Stimulated activated naive CD8-positive, alpha-beta T cell treated with anti-CD3 and anti-CD28 coated beads, Interleukin-15, amount 100 ng/mL, for 72 hours (primary cell): ENCODE measurements at places on chromosomes 3 and 15.

DNA sequence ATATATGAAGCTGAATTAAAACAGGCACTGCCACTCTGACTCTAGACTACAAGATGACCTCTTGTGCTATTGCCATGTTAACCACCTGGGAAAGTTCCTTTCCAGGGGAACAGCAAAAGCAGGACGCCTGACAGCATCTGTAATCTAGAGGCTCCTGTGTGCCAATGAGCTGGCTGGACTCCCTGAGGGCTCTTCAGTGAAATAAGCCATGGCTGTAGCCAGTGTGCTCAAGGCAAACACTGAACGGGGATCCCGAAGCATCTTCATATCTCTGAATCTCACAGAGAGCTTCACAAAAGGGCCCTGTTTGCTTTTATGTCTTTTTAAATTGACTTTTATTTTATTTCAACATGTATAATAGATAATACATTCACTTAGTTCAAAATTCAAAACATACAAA is 57.2 kb downstream of the BFSP2 start:
- DNase-seq = no peak

GRCh38 chr3:85455561-85456200 is 496.9 kb downstream of the CADM2 start:
- no peak for DNase-seq

DNA sequence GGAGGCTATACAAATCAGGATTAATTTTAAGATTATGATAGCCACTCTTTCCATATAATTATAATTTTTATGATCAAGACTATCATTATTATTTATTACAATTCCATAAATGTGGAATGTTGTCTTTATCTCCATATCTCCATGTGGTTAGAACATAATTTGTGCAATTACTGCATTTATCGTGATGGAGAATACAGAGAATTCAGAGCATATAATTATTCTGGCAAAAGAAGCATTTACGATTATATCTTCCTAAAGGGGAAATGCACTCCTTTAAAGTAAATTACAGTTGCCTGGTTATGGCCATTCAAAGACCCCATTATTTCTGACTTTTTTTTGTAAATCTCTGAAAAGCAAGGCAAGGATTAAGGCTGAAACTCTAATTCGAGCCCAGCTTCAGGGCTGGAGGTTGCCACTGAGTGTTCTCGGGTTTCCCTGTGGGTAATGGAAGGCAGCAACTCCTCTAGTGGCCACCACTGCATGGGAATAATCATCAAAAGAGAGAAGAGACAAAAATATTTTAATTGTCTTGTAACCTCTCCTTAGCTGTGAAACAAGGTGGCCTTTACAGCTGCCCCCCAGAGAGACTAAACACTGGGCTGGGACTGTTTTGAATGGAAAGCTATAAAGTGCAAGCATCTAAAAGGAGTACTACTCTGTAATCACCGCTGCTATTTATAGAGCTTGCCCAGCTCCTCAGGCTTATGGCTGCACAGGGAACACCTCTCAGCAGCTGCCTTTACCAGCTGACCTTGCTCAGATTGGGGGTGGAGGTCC is 59.8 kb upstream of the PRTG start:
- DNase-seq = no peak

- no peak for DNase-seq
Observed at GRCh38 chr3:113117511-113118234, 93.7 kb upstream of the BOC start.

DNA sequence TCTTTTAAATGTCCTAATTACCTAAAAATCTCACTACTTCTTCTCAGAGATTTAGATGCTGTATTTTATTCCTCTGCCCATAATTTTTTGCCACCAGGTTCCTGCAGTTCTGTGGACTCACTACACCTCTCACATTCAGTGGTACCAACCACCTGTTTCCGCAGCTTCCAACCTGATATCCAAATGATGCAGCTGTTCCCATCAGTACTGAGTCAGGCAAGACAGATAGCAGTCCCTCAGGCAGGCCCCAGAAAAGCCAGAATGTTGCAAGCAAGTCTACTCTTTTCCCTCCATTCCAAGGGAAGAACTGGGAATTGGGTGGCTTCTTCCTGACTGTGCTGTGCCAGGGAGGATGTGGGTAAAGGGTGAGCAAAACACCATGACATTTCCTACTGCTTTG is 39.0 kb downstream of the MNS1 start:
- no peak for DNase-seq

- DNase-seq = no peak
Observed at GRCh38 chr3:117820658-117821299, 1111.2 kb downstream of the TUSC7 start.

- no peak for DNase-seq
Observed at GRCh38 chr15:39431376-39431775, 149.5 kb upstream of the THBS1 start.

DNA sequence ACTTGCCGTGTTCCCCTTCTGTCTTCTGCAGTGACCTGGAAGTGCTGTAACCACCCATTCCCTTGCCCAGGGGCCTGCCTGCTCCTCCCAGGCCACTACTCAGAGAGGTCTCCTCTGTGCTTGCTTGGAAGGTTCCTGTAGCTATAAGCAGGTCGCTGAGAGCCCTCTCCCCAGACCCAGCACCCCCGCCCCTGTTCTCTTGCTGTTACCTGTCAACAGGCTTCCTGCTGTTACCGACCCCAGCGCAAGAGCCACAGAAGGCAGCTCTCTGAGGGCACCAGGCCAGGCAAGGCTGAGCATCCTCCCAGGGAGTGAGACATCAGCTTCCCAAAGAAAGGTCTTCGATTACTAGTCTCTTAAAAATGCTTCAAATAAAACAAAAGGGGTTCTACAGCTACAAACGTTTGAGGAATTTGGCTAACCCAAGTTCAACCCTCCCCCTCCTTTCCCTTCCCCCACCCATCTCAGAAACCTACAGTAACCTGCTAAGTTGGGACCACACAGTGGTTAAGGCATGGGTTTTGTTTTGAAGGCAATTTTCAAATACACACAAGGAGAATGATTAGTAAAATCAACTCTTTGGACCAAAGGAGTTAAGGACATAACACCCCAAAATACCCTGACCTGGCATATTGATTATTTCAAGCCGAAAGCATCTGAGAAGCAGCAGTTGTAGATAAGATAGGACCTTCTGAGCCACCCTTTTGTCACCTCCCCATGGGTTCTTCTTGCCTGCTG is 74.9 kb upstream of the MFGE8 start:
- no peak for DNase-seq

DNA sequence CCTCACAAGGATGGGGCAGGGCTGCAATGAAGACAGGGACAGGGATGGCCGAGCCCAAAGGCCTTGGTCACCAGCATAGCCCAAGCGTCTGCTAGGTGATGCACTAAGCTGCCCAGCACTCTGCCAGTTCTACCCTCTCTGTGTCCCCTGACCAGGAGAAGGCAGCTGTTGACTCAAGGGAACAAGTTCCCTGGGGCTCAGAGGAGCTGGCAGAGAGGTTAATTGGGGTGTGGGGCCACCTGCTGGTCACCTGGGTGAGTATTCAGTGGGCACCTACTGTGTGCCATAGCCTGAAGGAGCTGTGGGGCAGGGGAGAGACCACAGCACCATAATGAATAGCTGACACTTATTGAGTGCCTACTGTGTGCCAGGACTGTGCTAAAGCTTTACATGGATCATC is 22.0 kb upstream of the DOCK3 start:
- DNase-seq = peak; percentile 42

GRCh38 chr15:65337436-65338070 is 33.1 kb downstream of the RNU5B-1 start:
- DNase-seq = no peak

DNA sequence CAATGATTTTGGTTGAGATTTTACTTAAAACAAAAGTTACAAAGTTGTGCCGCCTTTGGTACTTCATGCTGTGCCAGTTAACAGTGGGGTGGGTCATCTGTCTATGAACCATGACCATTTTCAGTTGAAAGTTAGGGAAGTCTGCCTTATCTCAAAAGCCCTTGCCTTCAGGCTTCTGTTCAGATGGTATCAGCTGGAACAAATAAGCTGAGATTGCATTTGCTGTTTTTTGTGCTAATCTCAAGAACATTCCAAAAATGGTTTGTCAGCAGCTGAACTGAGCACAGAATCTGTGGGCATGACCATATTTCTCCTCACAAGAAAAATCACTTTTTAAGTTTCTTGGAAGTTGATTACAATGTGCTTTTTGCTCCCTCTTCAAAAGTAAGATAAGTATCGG is 142.3 kb downstream of the IL5RA start:
- no peak for DNase-seq

GRCh38 chr3:126358038-126358815 is 1.0 kb upstream of the KLF15 start:
- DNase-seq = no peak

DNA sequence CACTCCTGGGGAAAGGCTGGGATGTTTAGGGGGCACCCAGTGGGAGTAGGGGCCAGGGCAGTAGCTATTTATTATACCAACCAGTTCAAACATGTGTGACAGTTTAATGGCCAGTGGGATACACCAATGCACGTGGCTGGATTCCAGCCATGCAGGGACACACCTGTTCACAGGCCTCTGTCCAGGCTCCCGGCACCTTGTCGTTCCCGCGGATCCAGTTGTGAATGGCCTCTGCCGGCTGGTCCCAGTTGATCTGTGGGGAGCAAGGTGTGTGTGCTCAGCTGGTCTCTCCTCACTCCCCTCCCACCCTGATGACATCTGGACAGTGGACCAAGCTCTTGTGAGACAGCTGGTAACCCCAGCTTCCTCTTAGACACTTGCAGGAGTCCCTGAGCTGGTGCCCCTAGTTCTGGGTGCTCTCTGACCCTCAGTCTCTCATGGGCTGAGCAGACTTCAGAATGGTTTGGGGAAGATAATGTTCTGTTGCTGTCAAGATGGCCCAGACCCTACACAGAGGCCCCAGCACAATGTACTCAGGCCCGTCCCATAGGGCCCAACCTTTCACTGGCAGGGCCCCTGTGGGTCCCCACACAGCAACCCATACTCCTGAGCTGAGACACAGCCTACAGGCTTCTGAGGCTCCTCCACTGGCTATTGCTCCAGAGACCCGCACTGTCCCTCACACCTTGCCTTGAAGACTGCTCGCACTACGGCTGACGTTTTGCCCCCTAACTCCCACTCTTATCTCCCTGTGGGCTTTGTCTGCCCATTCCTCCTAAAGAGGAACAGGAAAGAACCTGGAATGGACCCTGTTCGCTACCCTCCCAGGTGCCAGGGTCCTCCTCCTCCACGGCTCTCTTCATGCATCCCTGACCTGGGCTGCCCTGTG is 25.8 kb downstream of the ALDH1L1 start:
- DNase-seq = no peak

DNA sequence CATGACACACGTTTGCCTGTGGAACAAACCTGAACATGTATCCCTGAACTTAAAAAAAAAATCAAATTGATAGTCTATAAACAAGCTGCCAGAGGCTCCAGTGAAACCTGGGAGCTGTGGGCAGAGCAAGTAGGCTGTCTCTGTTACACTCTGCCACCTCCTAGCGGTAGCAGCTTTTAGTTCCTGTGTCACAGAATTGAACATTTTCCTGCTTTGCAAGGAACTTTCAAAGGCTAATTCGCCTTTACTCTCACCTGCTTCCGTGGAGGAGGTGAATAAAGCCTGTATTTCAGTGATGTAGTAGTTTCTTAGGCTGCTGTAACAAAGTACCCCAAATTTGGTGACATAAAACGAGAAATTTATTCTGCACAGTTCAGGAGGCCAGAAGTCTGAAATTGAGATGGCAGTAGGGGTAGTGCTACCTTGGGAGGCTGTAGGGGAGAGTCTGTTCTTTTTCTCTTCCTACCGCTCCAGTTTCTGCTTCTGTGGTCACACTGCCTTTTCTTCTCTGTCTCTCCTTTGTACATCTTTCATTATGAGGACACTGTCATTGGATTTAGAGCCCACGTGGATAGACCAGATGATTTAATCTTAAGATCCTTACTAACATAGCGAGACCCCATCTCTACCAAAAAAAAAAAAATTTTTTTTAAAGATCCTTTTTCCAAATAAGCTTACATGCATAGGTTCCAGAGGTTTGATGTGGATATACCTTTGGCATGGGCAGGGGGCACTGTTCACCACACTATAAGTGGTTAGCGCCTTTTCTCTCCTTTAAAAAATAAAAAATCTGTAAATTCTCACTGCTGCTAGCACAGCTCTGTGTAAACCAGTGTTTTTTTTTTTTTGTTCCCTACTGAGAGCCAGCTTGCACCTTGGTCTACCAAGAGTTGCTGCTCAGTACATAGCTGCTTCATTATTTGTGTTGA is 25.3 kb downstream of the FBXO22 start:
- no peak for DNase-seq

- no peak for DNase-seq
Observed at GRCh38 chr15:51378406-51378805, 37.0 kb downstream of the GLDN start.

DNA sequence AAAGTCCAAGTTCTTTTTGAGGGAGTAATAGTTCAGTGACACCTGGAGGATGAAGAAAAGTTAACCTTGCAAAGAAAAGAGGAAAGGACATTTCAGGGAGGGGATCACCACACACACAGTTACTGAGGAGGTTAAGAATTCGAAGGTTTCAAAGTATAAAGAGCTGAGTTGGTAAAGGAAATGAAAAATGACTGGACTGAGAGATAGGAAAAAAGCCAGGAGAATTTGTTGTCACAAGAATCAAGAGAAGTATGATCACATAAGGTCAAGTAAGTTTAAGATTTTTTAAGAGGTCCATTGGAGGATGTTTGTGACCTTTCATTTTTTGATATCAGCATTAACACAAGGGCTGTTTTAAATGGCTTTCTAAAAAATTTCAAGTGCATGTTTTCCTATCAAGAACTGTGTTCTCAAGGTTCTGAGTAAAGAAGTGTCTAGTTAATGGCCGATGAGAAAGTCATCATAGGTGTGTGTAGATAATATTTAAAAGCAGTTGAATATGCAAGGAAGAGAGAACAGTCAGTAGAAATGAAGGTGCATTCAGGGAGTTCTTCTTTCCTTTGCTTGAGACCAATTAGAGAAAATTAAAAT is 189.2 kb upstream of the RBMS3 start:
- DNase-seq = no peak

GRCh38 chr3:86990012-86990733 is 776 bp downstream of the VGLL3 start:
- no peak for DNase-seq

DNA sequence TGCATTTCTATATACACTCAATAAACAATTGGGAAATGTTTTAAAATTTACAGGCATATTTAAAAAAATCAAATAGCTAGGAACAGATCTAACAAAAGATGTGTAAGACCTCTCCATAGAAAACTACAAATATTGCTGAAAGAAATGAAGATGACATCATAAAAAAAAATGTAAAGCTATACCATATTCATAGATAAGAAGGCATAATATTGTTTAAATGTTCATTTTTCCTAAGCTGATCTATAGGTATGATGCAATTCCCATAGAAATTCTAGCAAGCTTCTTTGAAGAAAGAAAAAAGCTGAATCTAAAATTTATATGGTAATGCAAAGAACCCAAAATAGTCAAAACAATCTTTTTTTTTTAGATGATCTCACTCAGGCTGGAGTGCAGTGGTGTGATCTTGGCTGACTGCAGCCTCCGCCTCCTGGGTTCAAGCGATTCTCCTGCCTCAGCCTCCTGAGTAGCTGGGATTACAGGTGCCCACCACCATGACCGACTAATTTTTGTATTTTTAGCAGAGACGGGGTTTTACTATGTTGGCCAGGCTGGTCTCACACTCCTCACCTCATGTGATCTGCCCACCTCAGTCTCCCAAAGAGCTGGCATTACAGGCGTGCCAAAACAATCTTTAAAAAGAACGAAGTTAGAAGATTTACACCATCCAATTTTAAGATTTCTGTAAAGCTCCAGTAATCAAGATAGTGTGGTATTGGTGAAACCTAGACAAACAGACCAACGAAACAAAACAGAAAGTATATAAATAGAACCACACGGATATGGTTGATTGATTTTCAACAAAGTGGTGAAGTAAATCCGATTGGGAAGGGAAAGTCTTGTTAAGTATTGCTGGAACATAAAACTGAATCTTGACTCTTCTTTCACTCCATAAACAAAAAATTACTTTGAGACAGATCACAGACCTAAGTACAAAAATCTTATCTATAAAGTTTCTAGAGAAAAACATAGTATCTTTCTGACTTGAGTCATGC is 6.3 kb upstream of the BHLHE40 start:
- no peak for DNase-seq
